ENCODE measurements at places on chromosomes 12 and 14.

DNA sequence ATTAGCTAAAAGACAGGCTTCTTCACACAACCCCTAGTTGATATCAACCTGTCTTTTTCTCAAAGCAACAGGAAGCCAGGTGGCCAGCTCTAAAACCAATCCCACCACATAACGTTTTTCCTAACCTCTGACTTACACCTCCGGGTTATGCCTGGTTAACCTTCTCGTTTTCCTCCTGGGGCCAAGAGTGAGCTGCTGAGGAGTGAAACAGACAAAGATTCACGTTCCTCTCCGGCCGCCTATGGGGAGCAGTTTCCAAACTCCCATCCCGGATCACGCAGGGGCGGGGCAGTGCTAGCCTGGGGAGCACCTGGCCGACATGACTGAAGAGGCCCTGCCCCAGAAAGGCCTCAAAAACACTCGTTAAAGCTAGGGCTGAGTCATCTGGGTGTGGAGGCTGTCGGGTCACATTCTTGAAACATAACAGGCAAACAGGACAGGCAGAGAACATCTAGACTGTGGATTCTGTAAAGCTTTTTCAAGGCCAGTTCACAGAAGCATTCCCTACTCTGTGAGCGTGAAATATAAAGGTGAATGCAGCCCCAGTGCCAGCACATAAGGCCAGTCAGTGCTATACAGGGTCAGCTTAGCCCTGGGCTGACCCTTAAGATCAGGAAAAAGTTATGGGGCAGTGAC lies 25.9 kb upstream of the LGALS3 start:
- no peak for DNase-seq

GRCh38 chr12:32860192-32860591 lies 36.4 kb downstream of the PKP2 start:
- no peak for DNase-seq

- DNase-seq: no peak
Measured at GRCh38 chr12:23600919-23601318, 348.6 kb downstream of the SOX5 start.

- DNase-seq: no peak
Measured at GRCh38 chr14:71751264-71751663, 181.0 kb upstream of the RGS6 start.

GRCh38 chr12:95017482-95017881 lies 14.0 kb upstream of the NDUFA12 start:
- no peak for DNase-seq

- DNase-seq: no peak
Measured at GRCh38 chr14:37901978-37902377, 305.7 kb upstream of the SSTR1 start.

- DNase-seq: no peak
Measured at GRCh38 chr12:42039176-42039575, 105.5 kb downstream of the GXYLT1 start.

DNA sequence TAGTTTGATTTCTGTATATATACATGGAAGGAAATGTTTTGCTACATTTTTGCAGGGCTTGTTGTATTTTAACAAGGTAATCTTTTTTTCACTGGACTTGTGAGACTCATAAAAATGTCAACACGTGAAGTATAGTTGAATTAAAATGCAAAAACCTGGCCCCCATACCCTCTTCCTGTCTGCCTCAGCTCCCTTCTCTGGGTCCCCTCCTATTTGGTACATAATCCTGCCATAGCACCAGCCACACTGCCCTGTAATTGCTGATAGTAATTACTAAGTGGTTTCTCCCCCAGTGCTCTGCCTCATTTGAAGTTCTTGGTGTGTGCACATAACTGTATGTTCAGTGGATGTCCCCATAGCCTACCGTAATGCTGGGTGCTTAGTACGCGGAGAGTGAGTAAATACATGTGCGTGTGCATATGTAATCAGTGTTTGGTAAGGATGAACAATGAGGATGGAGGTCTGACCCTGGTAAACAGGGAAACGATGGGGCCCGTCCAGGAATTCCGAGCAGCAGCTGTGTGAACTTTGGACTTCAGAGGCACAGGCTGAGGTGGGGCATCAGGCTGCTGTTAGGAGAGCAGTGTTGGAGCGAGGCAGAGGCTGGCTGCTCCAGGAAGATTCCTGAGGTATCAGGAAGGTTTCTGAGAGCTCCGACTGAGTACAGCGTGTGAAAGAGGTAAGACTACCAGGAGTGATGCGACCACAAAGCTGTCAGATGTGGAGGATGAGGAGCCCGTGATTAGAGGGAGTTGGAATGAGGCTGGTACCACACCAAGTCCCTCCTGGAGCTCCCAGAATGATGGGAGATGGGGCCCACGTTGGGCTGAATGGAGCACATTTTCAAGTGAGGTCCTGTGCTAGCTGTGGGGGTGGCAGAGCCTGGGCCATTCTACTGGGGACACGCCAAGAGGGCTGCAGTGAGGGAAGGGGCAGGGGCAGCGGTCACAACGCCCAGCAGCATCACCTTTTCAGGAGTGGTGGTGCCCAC lies 106.8 kb downstream of the PELI2 start:
- no peak for DNase-seq

DNA sequence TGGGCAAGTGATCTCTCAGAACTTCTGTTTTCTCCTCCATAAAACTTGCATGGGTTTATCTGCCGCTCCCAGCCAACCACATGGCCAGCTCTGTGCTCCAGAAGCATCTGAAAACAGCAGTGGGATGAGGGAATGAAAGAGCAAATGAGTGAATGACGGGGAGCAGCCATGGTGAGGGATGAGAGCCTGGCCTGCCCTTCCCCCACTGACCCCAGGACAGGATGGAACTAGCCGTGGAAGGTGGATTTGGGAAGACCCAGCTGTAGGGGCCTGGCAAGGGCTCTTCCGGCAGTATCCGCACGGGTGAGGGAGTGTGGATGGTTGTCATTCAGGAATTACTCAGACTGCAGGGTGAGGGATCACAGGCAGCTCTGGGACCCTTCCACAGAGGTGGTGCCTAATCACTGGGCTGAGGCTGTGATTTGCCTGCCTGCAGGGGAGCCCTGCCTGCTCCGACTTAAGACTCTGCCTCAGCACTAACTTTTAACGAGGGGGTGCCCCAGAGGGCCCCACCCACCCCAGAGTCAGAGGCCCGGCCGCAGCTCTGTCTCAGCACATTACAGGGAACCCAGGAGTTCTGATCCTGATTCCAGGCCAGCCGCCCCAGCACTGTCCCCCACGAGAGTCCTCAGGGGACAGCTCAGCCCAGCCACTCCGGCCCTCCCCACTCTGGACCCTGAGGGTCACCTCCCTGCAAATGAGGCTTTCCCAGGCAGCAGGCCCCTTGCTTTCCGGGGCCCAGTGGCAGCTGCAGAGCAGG lies 136.8 kb upstream of the C14orf180 start:
- DNase-seq: no peak

GRCh38 chr12:96376865-96377264 lies 23.4 kb downstream of the CDK17 start:
- DNase-seq: no peak

GRCh38 chr14:94291906-94292525 lies 1.1 kb downstream of the SERPINA10 start:
- no peak for DNase-seq

GRCh38 chr14:54490445-54491175 lies 1.8 kb upstream of the GMFB start:
- DNase-seq: no peak

GRCh38 chr12:93778766-93779165 lies 101.6 kb downstream of the CRADD start:
- no peak for DNase-seq

DNA sequence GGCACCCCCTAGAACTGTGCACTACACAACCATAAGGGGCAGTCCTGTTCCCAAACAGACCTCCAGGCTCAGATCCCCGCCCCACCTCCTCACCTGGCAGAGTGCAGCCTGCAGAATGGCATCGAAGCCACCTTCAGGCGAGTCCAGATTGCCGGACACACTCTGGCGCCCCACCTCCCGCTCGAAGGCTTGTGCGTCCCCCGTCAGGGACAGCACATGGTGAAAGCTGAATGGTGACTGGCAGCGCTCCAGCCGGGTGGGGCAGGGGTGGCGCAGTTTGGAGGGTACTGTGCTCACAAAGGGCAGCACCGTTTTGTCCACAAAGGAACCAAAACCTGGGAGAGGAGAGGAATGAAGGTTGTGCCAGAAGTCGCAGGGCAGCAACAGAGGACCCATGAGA lies 10.6 kb downstream of the ITGB7 start:
- no peak for DNase-seq

DNA sequence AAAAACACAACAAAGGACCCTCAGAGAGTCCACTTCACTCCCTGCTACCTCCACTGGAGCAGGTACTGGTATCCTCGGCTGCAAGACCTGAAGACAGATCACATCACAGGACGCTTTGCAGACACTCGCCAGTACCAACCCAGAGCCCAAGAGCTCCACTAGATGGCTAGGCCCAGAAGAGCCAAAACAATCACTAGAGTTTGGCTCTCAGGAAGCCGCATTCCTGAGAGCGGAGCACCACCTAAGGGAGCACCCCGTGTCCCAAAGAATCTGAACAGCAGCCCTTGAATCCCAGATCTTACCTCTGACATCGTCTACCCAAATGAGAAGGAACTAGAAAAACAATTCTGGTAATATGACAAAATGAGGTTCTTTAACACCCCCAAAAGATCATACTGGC lies 399.8 kb downstream of the RAD51B start:
- no peak for DNase-seq

GRCh38 chr12:130953771-130954543 lies at the start of gene ADGRD1:
TSS of gene ADGRD1 (plus strand) at chr12:130953907. CDS start at chr12:130954466, 559 bp downstream.
- no peak for DNase-seq

DNA sequence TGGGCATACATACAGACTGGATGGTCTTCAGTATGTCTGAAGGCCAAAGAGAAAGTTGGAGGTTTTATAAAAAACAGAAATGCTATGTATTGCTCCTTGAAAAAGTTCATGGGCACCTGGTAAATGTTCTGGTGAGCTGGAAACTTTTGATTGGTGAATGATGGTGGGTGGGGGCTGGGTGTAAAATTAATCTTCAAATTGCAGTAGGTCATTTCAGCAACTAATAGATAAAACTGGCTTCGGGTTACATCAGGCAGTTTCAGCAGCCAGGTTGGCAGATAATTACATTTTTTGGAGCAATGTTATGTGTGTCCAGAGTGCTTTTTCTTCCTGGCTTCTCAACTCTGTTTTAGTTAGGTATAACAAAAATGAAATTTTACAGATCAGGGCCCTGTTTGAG lies 35.3 kb downstream of the SDR9C7 start:
- DNase-seq: no peak

DNA sequence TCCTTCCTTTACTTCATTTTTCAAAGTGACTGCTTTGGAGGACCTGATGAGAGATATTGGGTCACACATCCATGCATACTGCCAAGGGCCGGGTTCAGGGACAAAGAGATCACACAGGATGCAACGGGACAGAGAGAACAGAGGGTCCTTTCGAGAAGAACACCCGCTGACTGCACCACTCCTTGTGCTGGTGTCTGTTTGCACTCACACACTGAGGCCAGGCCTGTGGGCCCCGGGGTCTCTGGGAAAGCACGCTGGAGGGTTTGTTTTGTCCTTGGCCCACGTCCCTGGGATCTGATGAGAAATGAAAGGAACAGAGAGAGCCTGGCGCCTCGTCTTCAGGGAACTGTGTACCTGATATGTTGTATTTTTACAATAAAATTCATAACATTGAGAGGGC lies 42.2 kb downstream of the PAH start:
- no peak for DNase-seq
